Activated CD4-positive, alpha-beta T cell treated with anti-CD3 and anti-CD28 coated beads for 4 hours (primary cell): ENCODE measurements at places on chromosomes 6 and 20.

DNA sequence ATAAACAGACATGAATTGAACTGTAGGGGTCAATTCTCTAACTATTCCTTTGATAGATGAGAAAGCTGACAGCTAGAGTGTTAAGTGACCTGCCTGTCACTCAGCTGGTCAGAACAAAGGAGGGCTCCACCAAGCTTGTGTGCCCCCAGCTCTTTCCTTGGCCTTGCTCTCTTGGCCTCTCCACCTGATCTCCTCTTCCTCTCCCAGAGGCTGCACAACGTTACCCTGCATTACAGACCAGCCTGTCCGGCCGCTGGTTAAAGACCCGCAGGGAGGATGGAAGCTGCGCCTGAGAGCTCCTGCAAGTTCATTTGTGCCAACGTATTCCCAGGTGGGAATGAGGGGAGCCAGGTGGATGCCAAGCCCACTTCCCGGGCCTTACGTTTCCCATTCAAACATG, 22.5 kb downstream of the AGPAT4 start:
- no peak for DNase-seq

DNA sequence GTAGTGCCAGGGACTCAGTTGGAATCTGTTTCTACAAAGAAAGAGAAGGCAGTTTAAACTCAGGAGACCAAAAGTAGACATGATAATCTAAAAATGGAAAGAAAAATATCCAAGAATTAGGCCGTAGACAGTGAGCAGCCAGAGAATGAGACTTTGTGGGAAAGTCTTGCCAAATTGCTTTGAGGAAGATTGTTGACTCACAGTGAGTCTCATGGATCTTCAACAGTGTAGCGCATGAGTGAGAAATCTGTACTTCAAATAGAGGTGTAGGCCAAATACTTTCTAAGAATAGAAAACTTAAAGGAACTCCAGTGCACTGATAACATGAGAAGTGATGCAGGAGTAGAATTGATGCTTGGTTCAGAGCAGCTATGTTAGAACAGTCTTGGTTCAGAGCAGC, 284.5 kb downstream of the HTR1B start:
- DNase-seq: no peak

DNA sequence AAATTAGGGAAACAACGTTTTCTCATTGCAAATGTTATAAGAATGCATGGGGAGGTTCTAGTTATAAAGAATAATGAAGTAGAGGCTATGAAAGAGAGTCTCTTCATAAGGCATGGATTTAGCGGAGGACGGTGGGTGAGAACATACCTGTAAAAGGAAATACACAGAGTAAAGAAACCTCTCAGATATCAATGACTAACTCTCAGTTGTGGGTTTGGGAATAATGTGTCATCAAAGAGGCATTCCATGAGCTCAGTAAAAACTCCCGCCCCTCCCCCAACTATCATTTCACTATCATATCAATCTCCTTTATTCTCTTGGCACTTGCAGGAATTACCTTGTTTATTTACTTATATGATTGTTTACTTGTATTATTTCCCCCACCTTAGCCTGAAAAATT, 695.4 kb downstream of the PTPRT start:
- DNase-seq: no peak

- no peak for DNase-seq
These were observed 159.4 kb downstream of the QRSL1 start for GRCh38 chr6:106788761-106789160.

DNA sequence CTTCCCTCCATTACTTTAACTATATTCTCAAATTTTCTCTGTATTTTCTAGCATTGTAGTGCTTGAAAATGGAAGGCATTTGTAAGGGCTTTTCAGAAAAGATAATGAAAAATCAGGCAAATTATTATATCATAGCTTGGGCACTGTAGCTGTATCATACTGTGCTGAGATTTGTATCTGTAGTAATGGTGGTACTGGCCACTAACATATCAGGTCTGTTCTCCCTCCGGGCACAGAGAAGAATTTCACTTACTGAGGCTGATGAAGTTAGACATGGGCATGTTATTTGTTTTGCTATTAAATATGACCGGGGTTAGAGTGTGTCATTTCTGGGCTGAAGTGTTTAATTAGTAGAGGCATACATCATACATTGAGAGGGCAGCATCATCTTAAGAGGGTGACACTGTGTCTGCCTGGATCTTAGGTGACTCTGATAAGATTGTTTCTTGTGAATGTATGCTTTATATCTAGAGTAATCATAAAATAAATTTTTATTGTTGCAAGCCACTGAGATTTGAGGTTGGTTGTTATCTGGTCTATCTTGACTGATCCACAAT, 1395.9 kb downstream of the EPHA7 start:
- DNase-seq: no peak

DNA sequence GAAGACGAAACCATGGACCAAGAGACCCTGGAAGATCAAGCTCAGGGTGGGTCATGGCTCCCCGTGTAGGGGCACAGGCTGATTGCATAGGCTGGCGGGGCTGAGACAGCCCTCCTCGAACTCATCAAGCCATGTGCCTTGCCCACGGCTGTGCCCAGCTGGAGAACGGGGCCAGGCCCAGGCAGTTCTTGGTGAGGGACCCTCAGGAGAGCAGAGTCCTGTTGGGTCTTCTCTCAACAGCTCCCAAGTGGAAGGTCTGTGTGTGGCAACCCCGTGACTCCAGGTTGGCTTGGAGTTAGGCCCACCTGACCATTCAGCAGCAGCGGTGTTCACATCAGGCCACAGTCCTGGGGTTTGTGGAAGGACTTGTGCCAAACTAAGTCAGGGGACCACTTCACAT, 276.5 kb downstream of the QKI start:
- DNase-seq: no peak

- no peak for DNase-seq
These were observed 1099.1 kb upstream of the ADGRB3 start for GRCh38 chr6:67535946-67536345.

GRCh38 chr6:79094938-79095337, 16.9 kb upstream of the PHIP start:
- DNase-seq: no peak
